ENCODE measurements at places on chromosomes 2 and 18.

GRCh38 chr2:16413285-16413684 is 252.3 kb downstream of the CYRIA start:
- DNase-seq = no peak

DNA sequence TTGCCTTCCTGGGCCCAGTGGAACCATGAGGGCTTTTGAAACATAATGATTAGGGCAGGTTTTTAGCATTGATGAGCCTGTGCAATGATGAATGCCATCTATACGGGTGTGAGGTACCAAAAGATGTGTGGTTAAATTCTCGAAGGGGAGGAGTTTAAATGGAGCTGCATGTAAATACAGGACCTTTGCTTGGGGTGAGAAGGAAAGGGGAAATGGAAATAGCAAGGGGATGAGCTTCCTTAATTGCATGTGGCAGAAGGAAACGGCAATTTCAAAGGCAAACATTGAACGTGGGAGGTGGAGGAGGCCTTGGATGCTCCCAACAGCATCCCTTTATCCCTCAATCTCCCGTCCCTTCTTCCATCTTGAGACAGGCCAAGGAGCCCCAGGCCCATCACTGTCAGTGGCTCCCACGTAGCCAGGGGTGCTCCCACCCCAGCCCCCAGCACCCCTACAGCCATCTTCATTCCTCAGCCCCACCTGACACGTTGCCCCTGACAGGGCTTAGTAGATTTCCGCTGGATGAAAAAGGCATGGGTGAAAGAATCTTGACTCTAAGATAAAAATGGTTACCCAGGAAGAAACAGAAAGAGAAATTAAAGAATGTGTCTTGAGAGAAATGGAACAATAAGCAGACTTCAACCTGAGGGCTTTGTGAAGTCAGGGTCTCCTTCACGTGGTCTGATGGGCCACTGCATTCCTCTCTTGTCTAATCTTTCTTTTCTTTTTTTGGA is 32.5 kb downstream of the INPP5D start:
- DNase-seq = no peak

- DNase-seq = no peak
Observed at GRCh38 chr2:64392529-64392928, 61.4 kb upstream of the LGALSL start.

GRCh38 chr2:160701822-160702221 is 208.2 kb upstream of the RBMS1 start:
- no peak for DNase-seq

DNA sequence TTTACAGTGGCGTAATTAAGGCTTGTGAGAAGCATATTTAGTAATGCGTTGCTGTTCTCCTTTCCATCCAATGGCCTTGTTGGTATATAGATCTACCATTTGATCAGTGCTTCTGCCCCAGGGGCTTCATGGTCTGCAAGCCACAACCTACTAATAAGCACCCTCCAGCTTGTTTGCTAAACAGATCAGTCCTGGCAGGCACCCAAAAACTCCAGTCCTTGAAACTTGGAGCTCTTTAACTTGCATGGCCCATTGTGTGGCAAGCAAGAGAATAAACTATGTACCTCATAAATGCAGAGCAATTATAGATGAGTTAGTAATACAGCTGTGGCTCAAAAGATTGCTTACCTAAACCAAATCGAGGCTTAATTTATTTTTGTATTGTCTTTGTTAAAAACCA is 158.5 kb downstream of the FTCDNL1 start:
- DNase-seq = no peak
